Stimulated activated CD4-positive, alpha-beta T cell treated with anti-CD3 and anti-CD28 coated beads, TNF-alpha, amount 100 ng/mL, for 1 hour (primary cell): ENCODE measurements at places on chromosomes 5 and 9.
A peak's percentile ranks its signal among the peaks of the same experiment; 100 is the strongest.

- DNase-seq: no peak
Observed at GRCh38 chr9:135788576-135789300, 86.8 kb downstream of the KCNT1 start.

- no peak for DNase-seq
Observed at GRCh38 chr5:173094012-173094661, 38.0 kb downstream of the CREBRF start.

- no peak for DNase-seq
Observed at GRCh38 chr9:72871685-72872084, 81.2 kb downstream of the ALDH1A1 start.

- no peak for DNase-seq
Observed at GRCh38 chr9:133754187-133754586, 16.0 kb upstream of the SARDH start.

- DNase-seq: no peak
Observed at GRCh38 chr9:138099803-138100598, 222.4 kb downstream of the CACNA1B start.

GRCh38 chr5:9105851-9106250 lies 440.0 kb downstream of the SEMA5A start:
- no peak for DNase-seq

DNA sequence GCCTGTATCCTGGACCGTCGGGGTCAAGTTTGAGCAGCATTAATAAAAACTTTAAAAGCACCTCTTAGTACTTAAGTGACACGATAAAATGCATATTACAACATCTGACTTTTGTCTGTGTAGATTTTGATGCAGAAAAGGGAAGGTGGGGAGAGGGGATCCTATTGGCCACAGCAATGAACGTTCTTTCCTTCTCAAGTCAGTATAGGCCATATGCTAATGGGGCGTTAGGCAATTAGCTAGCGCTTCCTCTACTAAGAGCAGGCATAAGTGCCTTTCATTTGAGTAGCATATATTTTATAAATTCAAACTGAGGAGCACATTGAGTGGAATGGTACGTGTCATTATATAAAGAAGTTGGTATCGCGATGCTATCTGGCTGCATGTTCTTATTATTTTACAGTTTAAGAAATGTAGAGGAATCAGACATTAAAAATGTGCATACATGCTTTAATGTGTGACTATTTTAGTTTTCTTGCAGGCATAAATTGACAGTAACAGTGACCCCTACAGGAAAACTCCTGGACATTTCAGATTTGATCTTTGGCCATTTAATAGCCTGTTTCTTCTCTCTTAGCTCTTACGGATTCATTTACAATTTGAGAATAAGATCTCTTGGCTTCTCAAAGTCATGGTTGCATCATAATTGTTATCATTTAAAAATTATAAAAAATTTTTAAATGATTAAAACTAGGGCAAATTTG lies 1.1 kb upstream of the GNA14 start:
- no peak for DNase-seq

- DNase-seq: no peak
Observed at GRCh38 chr9:11338130-11338529, 725.3 kb upstream of the PTPRD start.

DNA sequence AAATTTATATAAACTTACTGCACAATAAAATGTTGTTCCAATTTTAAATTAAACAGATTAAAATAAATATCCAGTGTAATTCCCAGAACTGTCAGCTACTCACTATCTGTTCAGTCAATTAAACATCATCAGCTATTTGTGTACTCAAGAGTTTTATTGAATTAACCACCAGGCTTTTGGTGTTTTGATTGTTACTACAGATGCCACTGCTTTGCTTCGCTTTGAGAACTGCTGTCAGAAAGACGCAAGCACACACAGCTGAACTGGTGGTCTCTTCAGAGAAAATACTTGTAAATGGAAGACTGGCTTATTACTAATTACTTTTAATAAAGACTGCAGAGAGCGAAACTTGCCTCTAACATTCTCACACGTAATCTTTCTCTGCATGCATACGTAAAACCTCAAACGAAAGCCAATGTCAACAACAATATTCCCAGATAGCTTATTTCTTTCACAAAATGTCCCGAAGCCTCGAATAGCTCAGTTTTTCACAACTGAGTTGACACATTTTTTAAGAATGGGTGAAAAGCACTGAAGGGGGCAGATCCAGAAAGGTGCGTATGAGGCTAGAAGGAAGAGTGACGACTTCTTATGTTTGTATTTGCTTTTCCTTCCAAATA lies 259.6 kb upstream of the RPS23 start:
- DNase-seq: no peak

DNA sequence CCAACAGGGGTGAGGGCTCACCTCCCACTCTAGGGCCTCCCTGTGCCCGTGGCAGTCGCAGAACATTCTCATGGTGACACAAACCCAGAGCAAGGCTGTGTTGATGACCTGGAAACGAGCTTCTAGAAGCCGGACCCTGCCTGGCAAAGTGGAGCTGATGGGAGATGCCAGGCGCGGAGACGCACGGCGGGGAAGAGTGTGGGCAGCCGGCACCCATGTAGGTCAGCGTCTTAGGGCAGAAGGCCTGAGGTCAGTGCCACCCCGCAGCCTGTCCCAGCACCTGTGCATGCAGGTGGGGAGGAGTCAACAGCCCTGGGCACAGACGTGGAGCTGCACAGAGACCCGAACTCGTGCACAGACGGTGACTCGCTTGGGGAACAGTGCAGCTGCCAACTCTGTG lies 5.4 kb downstream of the SLC6A18 start:
- DNase-seq: no peak

- DNase-seq: no peak
Observed at GRCh38 chr9:89984214-89984613, 379.4 kb downstream of the GADD45G start.

GRCh38 chr9:128702949-128703615 lies 779 bp downstream of the PKN3 start:
- no peak for DNase-seq

GRCh38 chr5:111772456-111773122 lies 15.6 kb upstream of the NREP start:
- DNase-seq: no peak

DNA sequence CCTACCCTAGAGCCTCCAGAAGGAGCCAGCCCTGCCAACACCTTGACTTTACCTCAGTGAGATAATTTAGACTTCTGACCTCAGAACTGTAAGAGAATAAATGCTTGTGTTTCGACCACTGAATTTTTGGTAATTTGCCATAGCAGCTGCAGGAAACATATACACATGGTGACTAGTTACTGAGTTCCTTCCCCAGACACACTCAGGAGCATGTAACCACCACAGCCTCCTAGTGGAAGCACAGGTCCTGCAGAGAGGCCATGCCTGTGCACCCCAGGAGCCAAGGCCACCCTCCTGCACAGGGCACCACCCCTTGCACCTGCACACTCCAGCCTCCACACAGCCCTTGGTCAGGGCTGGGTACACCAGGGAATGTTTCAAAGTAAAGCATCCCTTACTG lies 7.6 kb upstream of the CAMSAP1 start:
- DNase-seq: no peak

DNA sequence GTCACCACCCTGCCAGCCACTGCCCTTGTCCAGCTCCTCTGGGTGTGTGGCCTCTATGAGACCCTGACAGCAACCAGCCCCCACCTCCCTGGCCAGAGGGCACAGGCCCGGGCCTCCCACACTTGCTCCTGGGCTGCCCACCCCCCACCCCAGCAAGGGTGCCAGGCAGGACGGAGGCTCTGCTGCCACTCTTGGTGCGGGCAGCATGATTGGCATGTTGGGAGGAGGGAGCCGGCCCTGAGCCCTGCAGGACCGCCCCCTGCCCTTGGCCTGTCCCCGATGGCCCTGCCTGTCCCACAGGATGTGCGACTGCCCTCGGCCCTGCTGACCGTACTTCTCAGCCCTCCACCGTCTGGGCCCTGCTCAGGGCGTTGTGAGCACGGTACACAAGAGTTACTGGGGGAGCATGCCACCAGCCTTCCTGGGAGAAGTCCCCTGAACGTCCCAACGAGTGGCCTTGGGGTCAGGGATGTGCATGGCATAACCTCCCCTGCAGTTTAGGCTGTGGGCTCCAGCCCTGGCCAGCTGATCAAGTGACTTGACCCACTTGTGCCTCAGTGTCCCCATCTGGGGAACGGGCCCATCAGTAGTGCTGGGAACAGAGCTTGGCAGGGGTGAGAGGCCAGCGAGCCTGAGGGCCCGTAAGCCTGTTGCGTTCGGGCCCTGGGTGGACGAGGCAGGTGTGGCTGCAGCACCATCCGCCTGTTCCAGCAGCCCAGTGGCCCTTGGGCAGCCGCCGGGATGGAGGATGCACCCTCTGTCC lies 16.0 kb downstream of the GPSM1 start:
- DNase-seq: no peak

DNA sequence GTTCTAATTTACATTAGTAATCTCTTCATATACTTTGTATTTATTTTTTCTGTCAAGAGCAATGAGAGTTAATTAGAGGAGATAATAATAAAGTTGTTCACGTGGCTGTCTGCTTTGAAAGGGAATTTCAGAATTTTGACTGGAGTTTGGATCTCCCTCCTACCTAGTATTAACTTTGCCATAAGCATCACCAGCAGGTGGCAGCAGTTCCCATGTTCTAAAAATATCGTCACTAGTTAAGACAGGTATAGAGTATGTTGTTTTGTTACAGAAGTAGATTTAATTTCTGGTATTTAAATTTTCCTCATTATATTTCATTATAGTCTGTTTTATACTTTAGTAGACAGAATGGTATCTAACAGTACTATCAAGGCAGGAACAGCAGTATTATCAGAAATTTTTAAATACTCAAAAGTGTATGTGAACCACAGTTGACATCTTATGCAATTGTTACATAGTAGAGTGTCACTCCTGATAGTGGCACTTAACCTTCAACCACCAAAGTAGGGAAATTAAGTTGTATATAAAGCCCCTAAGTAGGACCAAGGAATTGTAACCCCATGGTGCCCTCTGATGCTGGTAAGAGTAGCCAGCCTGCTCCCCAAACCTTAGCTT lies 20.4 kb downstream of the GNPDA1 start:
- DNase-seq: peak; percentile 43

- no peak for DNase-seq
Observed at GRCh38 chr5:116696366-116696765, 121.7 kb upstream of the SEMA6A start.

DNA sequence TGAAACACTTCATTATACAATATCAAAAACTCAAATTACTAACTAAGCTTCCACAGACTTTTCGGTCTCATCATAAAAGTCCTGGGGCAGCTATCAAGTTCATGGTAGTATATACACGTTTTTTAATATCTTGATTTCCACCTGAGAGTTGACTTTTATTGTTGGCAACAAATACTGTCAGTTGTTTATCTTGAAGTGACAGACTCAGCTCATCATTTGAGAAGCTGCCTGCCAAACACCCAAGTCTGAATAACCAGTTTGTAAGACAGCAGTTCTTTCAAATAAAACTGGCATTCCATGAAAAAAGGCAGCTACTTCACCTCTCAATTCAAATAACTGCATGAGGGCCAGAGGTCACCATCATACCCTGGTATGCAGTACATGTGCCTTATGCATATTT lies 30.6 kb downstream of the SPACA9 start:
- DNase-seq: no peak

DNA sequence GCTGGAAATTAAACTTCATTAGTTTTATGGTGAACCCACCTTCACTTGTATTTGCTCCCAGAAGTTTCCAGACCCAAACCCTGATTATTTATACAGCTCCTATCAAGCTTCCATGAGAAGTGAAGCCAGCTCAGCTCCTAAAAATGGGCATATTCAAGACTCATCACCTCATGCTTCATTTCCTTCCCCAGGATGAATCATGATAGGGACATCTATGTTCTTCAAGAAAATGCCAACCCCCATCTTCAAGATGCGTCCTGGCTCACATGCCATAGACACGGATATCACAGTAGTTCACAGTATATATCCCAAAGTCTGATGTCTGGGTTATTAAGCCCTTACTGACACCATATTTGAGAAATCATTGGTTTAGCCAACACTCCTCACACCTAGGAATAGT lies 217.6 kb downstream of the NPR3 start:
- no peak for DNase-seq

DNA sequence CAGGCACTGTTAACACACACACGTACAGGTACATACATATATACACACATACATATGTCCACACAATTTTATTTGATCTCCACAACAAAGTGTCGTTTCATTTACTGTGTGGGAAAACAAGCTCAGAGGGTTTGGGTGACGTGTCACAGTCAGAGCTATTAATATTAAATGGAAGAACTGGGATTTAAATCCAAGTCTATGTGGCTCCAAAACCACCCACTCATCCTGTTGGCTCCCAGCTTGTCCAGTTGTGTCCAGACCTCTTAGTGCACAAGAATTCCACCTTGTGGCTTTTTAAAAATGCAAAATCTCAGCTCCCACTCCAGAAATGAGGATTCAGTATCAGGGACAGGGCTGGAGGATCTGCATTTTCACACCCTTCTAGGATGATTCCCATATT lies 52.3 kb upstream of the PTPDC1 start:
- no peak for DNase-seq

DNA sequence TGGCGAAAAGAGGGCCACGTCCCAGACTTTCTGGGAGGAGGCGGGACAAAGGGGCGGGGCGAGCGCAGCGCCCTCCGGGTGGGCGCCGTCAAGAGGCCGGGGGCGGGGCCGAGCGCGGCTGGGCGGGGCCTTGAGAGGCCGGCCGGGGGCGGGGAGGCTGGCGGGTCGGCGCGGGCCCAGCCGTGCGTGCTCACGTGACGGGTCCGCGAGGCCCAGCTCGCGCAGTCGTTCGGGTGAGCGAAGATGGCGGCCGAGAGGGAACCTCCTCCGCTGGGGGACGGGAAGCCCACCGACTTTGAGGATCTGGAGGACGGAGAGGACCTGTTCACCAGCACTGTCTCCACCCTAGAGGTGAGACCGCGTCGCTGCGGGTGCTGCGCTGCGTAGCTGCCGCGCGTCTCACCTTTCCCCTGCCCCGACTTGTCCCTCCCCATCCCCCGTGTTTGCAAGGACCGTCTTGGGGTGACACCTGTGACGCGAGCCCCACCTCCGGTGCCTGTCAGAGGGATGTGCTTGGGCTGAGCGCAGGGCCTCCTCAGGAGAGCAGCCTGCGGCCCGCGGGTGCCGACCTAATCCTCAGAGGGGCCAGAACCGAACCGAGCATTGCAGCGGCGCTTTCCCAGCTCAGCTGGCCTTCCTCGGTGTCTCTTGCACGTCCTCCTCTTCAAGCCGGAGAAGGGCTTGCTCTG lies at the start of gene SNX2:
SNX2 (plus strand) TSS at position 220 of the 689 bp plus-strand sequence; CDS start at position 244, 24 bp downstream.
- peak; percentile 91 for DNase-seq

- DNase-seq: no peak
Observed at GRCh38 chr5:142548739-142549275, 137.1 kb downstream of the FGF1 start.

GRCh38 chr5:103262422-103262871 lies 3.9 kb downstream of the MACIR start:
- DNase-seq: no peak

DNA sequence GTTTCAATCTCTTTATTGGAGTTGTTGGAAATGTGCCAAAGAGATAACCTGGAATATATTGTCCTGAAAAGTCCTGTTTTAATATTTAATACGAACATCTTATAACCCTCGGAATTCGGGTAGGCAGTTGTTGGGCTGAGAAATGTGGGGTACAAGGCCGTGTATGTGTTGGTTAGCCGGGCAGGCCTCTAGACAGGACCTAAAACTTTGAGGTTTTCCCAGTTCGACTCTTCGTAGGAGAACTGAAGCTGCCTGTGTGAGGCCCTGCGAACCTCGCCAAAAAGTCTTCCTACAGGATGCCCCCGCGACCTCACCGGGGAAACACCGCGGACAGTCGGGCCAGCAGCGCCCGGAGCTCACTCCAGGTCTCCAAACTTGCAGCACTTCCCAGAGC lies 583 bp upstream of the TJP2 start:
- no peak for DNase-seq
